ENCODE measurements at places on chromosomes 7 and 10.

DNA sequence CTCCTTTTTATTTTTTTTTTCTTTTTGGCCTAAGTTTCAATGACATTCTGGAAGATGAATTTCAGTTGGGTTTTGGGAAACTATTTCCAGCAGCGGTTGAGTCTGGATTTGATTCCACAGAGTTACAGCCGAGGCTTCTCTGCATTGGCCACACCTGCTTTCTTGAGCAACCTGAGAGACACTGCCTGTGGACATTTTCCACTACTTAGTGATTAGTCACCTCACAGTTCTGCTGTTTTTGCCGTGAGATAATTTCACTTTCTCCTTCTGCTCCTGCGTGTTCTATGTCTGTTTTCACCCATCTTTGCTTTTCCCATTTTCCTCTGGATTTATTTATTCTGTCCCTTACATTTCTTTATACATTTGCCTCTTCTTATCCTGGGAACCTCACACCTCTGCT lies 243.0 kb downstream of the BICC1 start:
- DNase-seq: no peak

DNA sequence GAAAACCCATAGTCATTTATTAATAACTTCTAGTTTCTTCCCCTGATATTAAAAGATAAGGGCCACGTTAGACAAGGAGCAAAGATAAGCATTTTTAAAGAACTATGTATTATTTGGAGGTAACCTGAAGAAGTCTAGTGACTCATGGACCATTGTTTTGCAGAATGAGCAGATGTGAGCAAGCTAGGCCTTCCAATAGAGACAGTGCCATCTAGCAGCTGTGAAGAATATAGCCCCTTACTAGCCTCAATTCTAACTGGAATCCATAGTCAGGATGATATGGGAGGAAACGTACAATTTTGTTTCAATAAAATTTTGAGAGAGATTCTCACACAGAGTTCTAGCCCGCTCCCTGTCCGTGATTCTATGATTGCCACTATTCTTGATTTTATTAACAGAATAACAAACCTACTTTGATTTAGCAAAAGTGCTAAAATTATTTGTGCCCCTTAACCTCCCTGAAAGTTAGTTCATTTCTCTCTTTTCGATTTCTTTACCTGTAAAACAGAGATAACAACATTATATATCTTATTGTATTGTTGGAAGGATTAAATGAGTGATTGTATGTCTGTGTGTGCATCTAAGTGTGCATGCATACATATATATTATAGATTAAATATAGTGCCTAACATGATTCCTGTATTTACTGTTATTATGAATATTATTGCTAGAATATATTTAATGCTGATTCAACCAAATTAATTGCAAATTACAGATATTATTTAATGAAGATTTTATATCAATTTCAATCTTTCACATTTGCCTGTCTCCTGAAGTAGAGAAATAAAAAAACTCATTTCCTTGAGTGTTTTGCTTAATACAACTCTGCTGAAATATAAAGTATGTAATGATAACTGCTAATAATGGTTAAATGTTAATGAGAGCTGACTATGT lies 22.7 kb downstream of the FAM237B start:
- peak; percentile 35 for DNase-seq

DNA sequence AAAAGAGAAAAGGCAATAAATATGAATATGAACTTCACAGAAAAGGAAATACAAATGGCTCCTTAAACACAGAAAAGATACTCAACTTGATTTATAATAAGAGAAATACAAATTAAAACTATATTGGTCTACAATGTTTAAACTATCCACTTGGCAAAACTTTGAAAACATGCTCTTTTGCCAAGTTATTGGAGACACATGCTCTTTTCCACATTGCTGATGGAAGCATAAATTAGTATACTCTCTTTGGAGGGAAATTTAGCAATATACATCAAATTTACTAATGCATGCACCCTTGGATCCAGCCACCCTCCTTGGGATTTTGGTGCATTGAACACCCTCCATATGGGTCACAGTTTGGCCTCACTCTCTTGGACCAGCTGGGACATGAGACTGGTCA lies 7.9 kb downstream of the TAS2R60 start:
- no peak for DNase-seq

GRCh38 chr7:24052572-24053260 lies 231.3 kb upstream of the NPY start:
- no peak for DNase-seq

GRCh38 chr7:94410413-94411187 lies 15.9 kb downstream of the COL1A2 start:
- DNase-seq: no peak

- no peak for DNase-seq
Measured at GRCh38 chr7:113921363-113921762, 2.6 kb upstream of the PPP1R3A start.

DNA sequence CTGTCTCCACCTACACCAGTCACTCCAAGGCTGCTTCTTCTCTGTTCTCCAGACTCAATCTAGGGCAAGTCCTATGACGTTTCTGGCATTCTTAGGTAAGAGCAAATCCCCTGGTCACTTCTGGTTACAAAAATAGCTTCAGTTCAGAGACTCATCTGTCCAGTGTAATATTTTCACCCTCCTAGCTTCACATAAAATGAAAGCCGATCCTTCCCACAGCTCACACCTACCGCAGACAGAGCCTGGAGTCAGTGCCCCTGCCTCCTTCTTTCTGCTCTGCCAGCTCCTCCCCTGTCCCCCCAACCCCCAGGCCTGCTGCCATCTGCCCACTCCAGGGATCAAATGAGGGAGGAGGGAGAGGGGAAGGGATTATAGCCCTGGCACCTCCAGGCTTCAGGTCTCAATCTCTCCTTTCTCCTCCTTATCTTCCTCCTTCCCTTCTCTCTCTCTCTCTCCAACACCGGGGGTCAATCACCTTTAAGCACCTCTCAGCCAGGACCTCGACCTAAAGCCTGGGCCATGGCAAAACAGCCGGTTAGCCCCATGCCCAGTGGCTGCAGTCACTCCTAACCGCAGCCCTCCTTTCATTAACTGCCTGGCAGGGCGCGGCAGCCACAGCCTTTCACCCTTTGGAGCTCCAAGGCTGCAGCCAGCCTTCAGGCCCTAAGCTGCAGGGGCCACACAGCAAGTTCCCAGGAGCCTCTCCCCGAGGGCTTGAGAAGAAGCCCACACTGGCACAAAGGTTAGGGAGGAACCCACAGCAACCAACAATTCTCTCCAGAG lies 292.6 kb upstream of the MGMT start:
- peak; percentile 9 for DNase-seq

DNA sequence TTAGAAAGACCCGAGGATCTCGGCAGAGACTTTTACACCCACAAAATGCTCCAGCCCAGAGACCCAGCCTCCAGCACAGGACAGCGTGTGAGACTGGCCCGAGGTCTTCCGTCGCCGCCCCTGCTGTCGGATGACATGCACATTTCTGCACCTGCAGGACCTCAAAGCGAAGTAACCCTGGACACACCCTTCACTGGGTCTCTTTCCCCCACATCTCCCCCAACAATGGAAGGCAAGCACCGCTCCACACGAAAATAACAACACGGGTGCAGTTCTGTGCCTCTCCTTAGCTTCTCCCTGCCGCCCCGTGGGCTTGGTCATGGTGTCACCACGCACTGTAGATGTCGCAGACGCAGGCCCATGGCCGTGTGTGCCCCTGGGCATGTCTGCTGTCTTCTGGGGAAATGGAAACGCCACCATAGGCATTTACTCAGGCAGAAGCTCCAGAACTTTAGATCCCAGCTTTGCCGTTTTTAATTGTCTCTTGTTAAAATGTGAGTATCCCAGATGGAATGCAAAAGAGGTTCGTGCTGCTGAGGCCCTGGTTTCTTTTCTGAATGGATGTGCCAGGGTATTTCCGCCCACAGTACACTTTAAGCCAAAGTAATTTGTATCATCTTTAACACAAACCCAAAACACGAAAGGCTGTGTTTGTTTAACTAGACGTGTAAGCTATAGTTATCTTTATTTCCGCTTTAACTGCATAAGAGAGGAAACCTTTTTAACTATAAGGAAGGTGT lies 237.9 kb downstream of the MGMT start:
- DNase-seq: no peak

DNA sequence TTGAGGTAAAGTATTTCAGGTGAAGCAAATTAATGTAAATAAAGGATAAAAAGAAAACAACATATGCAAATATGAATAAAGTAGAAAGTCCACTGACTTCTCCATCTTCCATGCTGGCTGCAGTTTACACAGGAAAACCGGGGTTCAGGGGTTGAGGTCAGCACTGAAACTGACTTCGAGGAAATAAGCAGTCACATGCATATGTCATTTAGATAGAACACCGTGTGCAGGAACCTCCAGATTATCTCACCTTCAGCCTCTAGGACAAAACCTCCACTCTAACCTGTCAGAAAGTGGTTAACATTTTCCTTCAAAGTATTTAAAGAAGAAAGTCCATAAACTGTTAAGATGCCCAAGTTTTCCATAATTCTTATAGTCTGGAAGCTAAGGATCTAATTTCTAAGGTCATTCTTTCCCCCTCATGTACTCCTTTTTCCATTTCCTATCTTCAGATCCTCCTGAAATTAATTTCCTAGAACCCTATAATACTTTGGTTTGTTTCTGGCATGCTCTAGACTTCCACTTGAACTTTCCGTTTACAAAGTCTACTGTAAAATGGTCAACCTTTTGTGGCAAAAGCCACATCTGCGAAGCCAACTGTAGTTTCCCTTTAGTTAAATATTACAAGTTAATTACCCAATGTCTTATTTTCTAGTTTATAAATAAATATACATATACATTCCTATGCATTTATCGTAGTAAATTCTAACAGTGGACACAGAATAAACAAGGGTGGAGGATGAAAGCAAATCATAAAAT lies 173.3 kb downstream of the RAPGEF5 start:
- DNase-seq: no peak

GRCh38 chr7:112897839-112898431 lies 107.7 kb upstream of the TMEM168 start:
- DNase-seq: no peak

GRCh38 chr10:78314651-78315050 lies 281.0 kb downstream of the RPS24 start:
- no peak for DNase-seq

DNA sequence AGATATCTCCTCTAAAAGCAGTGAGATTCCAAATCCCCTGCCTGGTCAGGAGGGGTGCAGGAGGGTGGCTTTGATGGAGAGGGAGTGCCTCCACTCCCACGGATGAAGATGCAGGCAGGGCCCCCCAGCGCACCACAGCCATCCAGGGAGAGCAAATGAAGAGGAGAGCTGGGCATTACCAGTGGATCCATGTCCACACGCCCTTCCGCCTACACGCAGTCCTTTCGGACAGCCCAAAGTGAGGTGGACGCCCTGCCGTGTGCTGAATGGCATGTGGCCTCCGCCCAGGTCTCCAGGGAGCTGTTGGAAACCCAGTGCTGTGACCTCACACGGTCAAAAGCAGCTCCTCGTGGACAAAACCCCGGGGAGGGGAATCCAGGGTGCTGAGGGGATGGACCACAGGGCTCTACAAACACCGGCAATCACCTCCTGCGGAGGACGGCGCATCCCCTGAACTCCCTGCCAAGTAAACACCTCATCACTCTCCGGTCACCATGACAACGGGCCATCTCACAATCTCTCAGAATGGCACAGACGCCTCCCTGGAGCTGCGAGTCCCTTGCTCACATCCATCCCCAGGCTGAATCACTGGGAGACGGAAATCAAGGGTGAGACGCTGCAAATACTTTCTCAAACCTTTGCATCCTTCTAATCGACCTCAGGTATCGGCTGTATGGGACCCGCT lies 35.0 kb upstream of the DNAAF5 start:
- no peak for DNase-seq

- no peak for DNase-seq
Measured at GRCh38 chr7:103704701-103705100, 258.7 kb upstream of the SLC26A5 start.

DNA sequence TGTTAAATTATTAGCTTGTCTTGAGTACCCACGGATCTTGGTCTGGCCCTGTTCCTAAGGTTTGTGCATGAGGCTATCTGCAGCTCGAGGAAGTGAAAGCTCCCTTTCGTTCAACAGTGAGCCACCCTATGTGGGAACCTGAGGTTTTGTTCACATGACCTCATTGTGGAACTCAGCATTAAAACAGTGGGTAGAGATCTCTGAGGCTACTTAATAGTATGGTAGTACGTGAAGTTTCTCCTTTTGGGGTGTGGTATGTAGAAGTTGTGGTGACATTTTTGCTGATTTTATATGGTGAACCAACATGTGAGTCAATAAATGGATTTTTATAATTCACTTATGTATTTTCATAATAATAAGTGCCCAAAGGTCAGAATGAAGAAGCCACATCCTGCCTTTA lies 252.7 kb upstream of the FERD3L start:
- peak; percentile 87 for DNase-seq

DNA sequence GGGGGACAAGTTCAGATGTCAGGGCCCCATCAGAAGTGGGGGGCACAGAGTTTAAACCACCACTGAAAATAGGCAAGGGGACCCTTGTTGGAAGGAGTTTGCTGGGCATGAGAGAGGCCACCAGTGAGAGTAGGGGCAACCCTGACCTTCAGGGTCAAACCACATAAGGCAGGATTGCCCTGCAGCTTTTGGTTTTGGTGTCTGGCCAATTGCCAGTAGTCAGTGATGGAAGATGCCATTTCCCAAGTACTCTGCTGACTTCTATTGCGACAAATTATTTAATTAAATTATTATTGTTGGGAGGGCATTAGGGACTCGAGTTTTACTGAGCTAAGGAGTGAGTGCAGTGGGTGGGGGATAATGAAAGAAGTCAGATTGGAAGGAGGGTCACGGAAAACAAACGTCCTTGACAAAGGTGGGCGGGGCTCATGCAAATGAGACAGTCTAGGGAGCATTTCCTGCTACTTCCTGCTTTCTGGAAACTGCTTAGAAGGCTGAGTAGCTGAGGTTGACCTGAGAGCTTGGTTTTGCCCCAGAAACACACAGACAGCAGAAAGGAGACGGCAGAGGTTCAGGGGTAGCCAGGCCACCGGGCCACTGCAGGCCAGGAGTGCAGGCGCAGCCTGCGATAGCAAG lies 74.2 kb upstream of the ANLN start:
- peak; percentile 15 for DNase-seq

- DNase-seq: no peak
Measured at GRCh38 chr7:11726794-11727155, 105.2 kb downstream of the THSD7A start.

DNA sequence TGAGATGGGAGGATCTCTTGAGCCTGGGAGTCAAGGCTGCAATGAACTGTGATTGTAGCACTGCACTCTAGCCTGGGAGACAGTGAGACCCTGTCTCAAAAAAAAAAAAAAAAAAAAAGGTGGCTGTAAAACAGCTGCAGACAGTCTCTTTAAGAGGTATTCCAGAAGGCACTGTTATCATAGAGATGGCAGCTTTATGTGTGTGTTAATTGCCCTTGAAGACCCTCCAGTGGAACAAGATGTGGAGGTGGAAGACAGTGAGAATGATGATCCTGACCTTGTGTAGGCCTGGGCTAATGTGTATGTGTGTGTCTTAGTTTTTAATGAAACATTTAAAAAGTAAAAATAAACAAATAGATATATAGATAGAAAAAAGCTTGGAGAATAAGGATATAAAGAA lies 66.0 kb downstream of the ZNF487 start:
- DNase-seq: no peak
